ENCODE measurements at places on chromosomes 2 and 18.

- DNase-seq, result no peak
Measured at GRCh38 chr2:52904355-52904891, 863.2 kb upstream of the CHAC2 start.

GRCh38 chr2:64296140-64296480 lies 151.9 kb upstream of the PELI1 start:
- no peak for DNase-seq

DNA sequence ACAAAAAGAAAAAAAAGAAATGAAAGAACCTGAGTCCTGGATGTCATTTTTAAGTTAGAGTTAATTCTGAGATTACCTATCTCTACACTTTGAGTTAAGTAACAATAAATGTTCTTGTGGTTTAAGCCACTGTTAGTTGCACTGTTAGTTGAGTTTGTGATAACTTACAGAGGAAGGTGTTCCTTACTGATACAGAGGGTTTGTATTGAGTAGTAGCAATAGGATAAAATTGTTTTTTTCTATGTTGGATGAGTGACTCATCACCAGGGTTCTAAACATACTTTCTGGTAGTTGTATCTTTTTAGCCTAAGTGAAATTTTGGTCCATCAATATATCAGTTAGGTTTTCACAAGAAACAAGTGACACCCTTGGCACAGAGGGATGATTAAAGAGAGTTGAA lies 4.0 kb upstream of the LCLAT1 start:
- no peak for DNase-seq

GRCh38 chr18:49055754-49056172 lies 105.0 kb upstream of the SMAD7 start:
- no peak for DNase-seq

- no peak for DNase-seq
Measured at GRCh38 chr2:70748002-70748784, 19.8 kb downstream of the ADD2 start.
